ENCODE measurements at places on chromosomes 12 and 14. TPM values are rescaled to one million over a fixed set of nuclear protein-coding genes. Genes with fewer than 3 reads are reported as not detected.

The IQSEC3 gene
- 3.8 TPM for total RNA-seq

The DPY19L2 gene
- total RNA-seq = 0.69 TPM

The SLC25A47 gene
- not detected for total RNA-seq

The HOXC10 gene
- total RNA-seq = not detected

The AVPR1A gene
- not detected for total RNA-seq

The MGAT4C gene
- total RNA-seq = not detected

The BIN2 gene
- total RNA-seq = 192 TPM

The HOXC12 gene
- total RNA-seq = not detected

The SLC41A2 gene
- total RNA-seq = 12.7 TPM

The EFS gene
- total RNA-seq = not detected

The ZNF705A gene
- total RNA-seq = not detected

The HRK gene
- total RNA-seq = not detected

The TMCC3 gene
- 0.08 TPM for total RNA-seq

The OR11G2 gene
- total RNA-seq = not detected

The ADCY4 gene
- total RNA-seq = 4.6 TPM

The ADAMTS20 gene
- total RNA-seq = not detected

The PLXNC1 gene
- 38.3 TPM for total RNA-seq

The LTBP2 gene
- 0.27 TPM for total RNA-seq

The PRH2 gene
- 0.65 TPM for total RNA-seq

The TTC5 gene
- total RNA-seq = 23.7 TPM

The TOMM20L gene
- total RNA-seq = not detected

The OR6C2 gene
- not detected for total RNA-seq

The TAS2R20 gene
- 1.6 TPM for total RNA-seq

The ANKS1B gene
- not detected for total RNA-seq

The SIX4 gene
- total RNA-seq = not detected

The APPL2 gene
- total RNA-seq = 39.8 TPM

The PARPBP gene
- 2.4 TPM for total RNA-seq

The GPX2 gene
- total RNA-seq = not detected

The BCL7A gene
- total RNA-seq = 6.1 TPM

The MAP3K9 gene
- 7.8 TPM for total RNA-seq

The TDRD9 gene
- not detected for total RNA-seq

The SLCO1C1 gene
- total RNA-seq = not detected

The GPD1 gene
- 0.51 TPM for total RNA-seq

The PPP1R1A gene
- total RNA-seq = not detected

The SPX gene
- 0.71 TPM for total RNA-seq

The LRIG3 gene
- total RNA-seq = not detected

The KCNA1 gene
- not detected for total RNA-seq

The GON7 gene
- 11.2 TPM for total RNA-seq

The KRT85 gene
- not detected for total RNA-seq

Measured in naive thymus-derived CD4-positive, alpha-beta T cell (primary cell).